NCI-H345 (cell line): ENCODE measurements at places on chromosomes 5 and 9.

- no peak for DNase-seq
These were observed 406.0 kb downstream of the PRELID2 start for GRCh38 chr5:145429170-145429569.

DNA sequence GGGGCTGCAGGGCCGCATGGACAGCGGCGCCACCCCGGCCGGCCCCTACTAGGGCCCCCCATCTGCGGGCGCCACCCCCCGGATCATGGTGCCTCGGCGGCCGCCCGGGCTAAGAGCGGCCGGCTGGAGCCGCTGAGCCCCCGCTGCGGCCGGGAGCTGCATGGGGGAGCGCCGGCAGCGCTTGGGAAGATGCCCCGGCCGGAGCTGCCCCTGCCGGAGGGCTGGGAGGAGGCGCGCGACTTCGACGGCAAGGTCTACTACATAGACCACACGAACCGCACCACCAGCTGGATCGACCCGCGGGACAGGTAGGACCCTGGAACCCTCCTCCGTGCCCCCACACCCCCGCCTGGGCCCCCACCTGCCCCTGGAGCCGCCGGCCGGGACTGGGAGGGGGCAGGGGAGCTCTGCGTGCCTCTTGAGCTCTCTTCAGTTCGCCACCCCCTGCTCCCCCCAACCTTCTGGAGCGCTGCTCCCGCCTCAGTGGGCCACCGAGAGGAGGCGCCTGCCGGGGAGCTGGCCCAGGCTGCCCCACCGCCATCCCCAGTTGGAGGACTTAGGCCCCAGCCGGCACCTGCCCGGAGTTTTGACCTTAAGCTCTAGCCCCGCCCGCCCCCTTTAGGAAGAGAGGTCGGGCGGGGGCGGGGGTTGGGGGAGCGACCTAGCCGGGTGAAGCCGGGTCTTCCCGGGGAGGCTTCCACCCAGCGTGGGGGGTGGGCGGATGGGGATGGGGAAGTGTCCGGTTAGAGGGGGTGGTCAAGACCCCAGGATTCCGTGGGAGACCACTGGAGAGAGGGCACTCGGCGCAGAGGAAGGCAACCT lies 730 bp downstream of the WWC1 start:
- peak; percentile 36 for DNase-seq

DNA sequence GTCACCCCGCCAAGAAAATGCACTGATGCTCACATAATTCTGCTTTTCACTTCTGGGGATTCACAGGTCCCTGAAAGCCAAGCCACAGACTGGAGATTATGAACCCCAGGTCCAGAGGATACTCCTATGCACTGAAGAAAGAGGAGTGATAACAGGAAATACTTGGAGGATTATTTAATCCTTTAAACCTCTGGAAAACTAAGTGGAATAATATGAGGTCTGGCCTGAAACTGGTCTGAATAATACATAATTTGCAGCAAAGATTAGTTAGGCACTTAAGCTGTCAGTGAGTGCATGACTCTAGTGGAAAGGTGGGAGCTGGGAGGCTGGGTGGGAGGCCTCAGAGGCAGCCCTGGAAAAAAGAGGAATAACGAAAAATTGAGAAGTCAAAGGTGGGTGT lies 45.7 kb downstream of the MARCHF3 start:
- DNase-seq = no peak

DNA sequence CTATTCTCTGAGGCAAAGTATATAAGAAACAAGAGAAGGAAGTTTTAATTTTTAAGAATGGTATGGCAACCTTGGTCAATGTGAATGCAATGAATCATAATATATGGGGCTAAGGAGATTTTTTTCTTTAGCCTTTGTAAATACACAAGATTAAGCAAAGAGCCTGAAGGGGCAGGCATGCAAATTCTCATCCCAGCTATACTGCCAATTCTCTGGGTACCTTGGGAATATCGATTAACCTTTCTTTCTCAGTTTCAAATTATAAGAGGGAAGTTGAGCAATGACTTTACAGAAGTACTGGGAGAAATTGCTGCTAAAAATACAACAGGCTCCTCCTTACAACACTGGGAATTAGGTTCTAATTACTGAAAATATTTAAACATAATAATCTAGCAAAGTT lies 97.5 kb downstream of the MRPS27 start:
- DNase-seq = no peak

- peak; percentile 29 for DNase-seq
These were observed 68.4 kb downstream of the ICE1 start for GRCh38 chr5:5490774-5491347.

GRCh38 chr9:137306066-137306849 lies 4.2 kb upstream of the NRARP start:
- DNase-seq = no peak

DNA sequence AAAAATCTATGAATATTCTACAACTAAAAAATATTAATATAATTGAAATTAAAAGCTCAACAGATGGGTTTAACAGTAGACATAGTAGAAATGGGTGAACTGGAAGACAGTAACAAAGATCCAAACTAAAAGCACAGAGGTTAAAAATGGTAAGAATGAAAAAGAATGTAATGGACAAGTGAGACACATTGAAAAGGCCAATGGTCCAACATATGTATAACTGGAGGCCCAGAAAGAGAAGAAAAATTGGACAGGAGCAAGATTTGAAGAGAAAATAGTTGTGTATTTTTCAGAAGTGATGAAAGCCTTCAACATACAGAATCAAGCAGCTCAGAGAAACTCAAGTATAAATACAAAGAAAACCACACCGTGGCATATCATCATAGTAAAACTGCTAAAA lies 58.6 kb downstream of the PCDHGC5 start:
- DNase-seq = no peak

DNA sequence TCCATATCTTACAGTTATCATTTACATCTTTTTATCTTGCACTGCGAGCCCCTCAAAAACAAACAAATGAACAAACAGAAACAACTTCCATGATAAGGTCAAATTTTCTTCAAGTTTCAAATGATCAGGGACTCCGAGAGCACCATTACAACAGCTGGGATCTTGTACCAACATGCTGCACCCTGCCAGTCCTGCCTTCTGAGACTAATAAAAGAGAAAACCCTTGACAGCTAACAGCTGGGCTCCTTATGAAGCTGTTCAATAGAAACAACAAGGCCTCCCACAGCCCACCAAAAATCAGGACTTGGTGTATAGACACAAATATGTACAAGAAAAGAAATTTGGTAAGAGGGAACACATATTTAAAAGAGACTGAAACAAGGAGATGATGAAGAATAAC lies 985.3 kb upstream of the DMAC1 start:
- DNase-seq = no peak
